Bronchial epithelial cell (primary cell): ENCODE measurements at places on chromosomes 12 and 14.

DNA sequence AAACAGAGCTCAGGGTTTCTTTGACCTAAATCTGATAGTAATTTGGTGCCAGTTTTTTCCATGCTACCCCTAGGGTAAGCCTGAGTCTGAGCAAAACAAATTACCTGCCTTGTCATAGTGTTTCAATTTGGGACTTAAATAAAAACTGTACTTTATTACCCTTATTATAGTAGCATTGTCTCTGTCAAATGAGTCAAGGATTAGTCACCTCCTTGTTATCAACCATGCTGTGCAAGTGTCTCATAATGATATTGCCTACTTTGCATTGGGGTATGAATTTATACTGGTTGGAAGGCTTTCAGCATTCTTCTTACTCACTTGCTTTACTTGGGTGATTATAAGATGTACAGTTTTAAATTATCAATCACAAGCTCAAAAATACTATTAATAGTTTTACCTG lies 380.0 kb downstream of the LRFN5 start:
- DNase-seq, result peak; percentile 58

DNA sequence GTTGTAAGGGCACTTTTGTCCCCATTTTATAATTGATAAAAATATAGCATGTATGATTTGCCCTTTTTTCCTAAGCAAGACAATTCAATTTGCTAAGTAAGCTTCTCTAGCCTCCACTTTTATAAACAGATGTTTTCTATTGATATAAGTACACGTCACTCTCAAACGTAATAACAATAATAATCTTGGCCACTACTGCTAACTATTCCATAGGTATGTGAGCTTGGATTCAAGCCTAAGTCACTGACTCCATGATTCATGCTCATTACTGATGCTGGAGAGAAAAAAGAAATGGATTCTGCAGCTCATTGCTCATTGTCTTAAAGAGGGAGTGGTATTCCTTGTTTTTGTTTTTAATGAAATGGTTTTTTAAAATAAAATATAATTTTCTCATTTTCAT lies 661.0 kb downstream of the GALC start:
- DNase-seq, result peak; percentile 61

- no peak for DNase-seq
Measured at GRCh38 chr14:104725772-104726548, 1.9 kb downstream of the ADSS1 start.

DNA sequence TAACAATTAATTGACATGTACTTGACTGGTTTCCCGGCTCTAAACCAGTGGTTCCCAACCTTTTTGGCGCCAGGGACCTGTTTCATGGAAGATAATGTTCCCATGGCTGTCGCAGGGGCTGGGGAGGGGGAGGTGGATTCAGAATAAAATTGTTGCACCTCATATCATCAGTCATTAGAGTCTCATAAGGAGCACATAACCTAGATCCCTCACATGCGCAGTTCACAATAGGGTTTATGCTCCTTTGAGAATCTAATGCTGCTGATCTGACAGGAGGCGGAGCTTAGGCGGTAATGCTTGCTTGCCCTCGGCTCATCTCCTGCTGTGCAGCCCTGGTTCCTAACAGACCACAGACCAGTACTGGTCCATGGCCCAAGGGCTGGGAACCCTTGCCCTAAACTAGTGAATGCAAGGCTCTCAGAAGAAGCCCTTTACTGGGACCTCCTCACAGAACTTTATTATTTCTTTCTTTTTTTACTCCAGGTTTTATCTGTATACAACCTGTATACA lies 86.4 kb upstream of the SINHCAF start:
- no peak for DNase-seq

GRCh38 chr12:93042684-93043083 lies 113.6 kb upstream of the EEA1 start:
- DNase-seq, result no peak
